CD4-positive, alpha-beta memory T cell (primary cell): ENCODE measurements at places on chromosomes 7 and 10. TPM values are rescaled to one million over a fixed set of nuclear protein-coding genes. Genes with fewer than 3 reads are reported as not detected.

- peaks cover 4% of the 10 kb centered on the region for H3K4me1 ChIP-seq
- H3K36me3 ChIP-seq: peaks cover 15% of the 10 kb centered on the region
- no peaks in the 10 kb centered on the region for H3K27me3 ChIP-seq
- H3K4me3 ChIP-seq: no peak overlapping the region
- no peak overlapping the region for H3K27ac ChIP-seq
Observed at GRCh38 chr10:851901-852300, 79.6 kb downstream of the LARP4B start.

GRCh38 chr10:49387071-49387470 lies 8.8 kb downstream of the DRGX start:
- H3K27me3 ChIP-seq: no peaks in the 10 kb centered on the region
- DNase-seq: no peak
- H3K36me3 ChIP-seq: no peaks in the 10 kb centered on the region

GRCh38 chr10:8768852-8769251 lies 714.4 kb downstream of the GATA3 start:
- H3K27ac ChIP-seq: no peak overlapping the region
- no peak for DNase-seq
- H3K36me3 ChIP-seq: no peaks in the 10 kb centered on the region
- no peaks in the 10 kb centered on the region for H3K27me3 ChIP-seq
- no peaks in the 10 kb centered on the region for H3K4me1 ChIP-seq

- no peak overlapping the region for H3K4me3 ChIP-seq
- no peak for DNase-seq
- H3K27me3 ChIP-seq: no peaks in the 10 kb centered on the region
- H3K36me3 ChIP-seq: no peaks in the 10 kb centered on the region
- H3K4me1 ChIP-seq: no peaks in the 10 kb centered on the region
- H3K27ac ChIP-seq: no peak overlapping the region
Observed at GRCh38 chr7:107471292-107472070, 1.6 kb downstream of the GPR22 start.

- DNase-seq: no peak
- no peak overlapping the region for H3K27ac ChIP-seq
- H3K4me3 ChIP-seq: no peak overlapping the region
- no peaks in the 10 kb centered on the region for H3K27me3 ChIP-seq
- no peaks in the 10 kb centered on the region for H3K36me3 ChIP-seq
Observed at GRCh38 chr10:45599021-45599603, 73.5 kb downstream of the ZFAND4 start.

- H3K27ac ChIP-seq: no peak overlapping the region
- no peaks in the 10 kb centered on the region for H3K27me3 ChIP-seq
- no peak for DNase-seq
Observed at GRCh38 chr10:97719602-97720001, 6.1 kb downstream of the MARVELD1 start.

- no peak overlapping the region for H3K27ac ChIP-seq
- DNase-seq: no peak
- H3K4me3 ChIP-seq: no peak overlapping the region
- H3K27me3 ChIP-seq: no peaks in the 10 kb centered on the region
- H3K36me3 ChIP-seq: no peaks in the 10 kb centered on the region
Observed at GRCh38 chr7:157444011-157444842, 107.4 kb downstream of the DNAJB6 start.

GRCh38 chr10:120477021-120477742 lies 20.2 kb downstream of the PLPP4 start:
- H3K36me3 ChIP-seq: no peaks in the 10 kb centered on the region
- H3K4me3 ChIP-seq: no peak overlapping the region
- no peaks in the 10 kb centered on the region for H3K27me3 ChIP-seq
- H3K4me1 ChIP-seq: no peaks in the 10 kb centered on the region
- no peak for DNase-seq

- no peaks in the 10 kb centered on the region for H3K36me3 ChIP-seq
- no peak for DNase-seq
- no peaks in the 10 kb centered on the region for H3K27me3 ChIP-seq
- H3K27ac ChIP-seq: peak overlapping the region; percentile 94
- no peak overlapping the region for H3K4me3 ChIP-seq
- H3K4me1 ChIP-seq: peaks cover 67% of the 10 kb centered on the region
Observed at GRCh38 chr10:3876350-3876962, 91.4 kb upstream of the KLF6 start.

GRCh38 chr7:100603726-100604027 lies 1.5 kb downstream of the PCOLCE start:
- H3K27me3 ChIP-seq: no peaks in the 10 kb centered on the region
- H3K36me3 ChIP-seq: no peaks in the 10 kb centered on the region
- H3K27ac ChIP-seq: peak overlapping the region; percentile 64
- peak overlapping the region; percentile 53 for H3K4me3 ChIP-seq

- no peaks in the 10 kb centered on the region for H3K27me3 ChIP-seq
- no peak overlapping the region for H3K27ac ChIP-seq
- H3K36me3 ChIP-seq: no peaks in the 10 kb centered on the region
- no peak overlapping the region for H3K4me3 ChIP-seq
Observed at GRCh38 chr7:131513245-131514061, 43.0 kb downstream of the PODXL start.

- no peak for DNase-seq
- H3K36me3 ChIP-seq: no peaks in the 10 kb centered on the region
- no peak overlapping the region for H3K4me3 ChIP-seq
- H3K27me3 ChIP-seq: no peaks in the 10 kb centered on the region
Observed at GRCh38 chr7:8189625-8190024, 72.3 kb downstream of the ICA1 start.

HDAC9 gene
- 0.39 TPM for total RNA-seq

LIPK gene
- total RNA-seq: not detected

KAZALD1 gene
- total RNA-seq: not detected

HUS1 gene
- total RNA-seq: 74.1 TPM

GPR158 gene
- not detected for total RNA-seq
